ENCODE measurements at places on chromosomes 1 and 21.
A peak's percentile ranks its signal among the peaks of the same experiment; 100 is the strongest.

DNA sequence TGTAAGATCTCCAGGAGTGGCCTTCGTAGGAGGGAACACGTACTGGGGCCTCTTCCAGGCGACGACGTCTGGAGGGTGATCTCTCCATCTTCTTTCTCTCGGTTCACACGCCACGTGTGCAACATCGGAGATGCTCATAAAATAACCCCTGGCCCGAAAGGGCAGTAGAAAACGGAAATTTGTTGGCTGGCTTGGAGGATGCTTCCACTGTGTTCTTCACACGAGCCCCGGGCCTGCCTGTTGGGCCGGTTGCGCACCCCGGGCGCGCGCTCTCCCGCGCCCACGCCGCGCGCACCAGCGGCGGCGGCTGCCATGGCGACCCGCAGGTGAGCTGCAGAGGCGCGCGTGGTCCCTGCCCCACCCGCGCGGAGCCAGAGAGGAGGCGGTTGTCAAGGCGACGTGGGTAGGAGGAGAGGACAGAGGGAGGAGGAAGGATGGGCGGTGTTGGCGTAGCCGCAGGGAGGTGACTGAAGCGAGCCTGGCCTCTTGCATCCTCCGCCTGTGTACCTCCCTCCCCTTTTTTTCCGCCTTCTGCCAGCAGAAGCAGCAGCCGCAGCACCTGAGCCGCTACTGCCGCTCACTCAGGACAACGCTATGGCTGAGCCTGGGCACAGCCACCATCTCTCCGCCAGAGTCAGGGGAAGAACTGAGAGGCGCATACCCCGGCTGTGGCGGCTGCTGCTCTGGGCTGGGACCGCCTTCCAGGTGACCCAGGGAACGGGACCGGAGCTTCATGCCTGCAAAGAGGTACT, at the start of gene ELAPOR1:
Gene ELAPOR1 (plus strand): TSS at position 526 of the 752 bp plus-strand sequence. CDS start 69 bp downstream, at position 595.
- peak; percentile 77 for DNase-seq

GRCh38 chr1:172602706-172603105, 56.2 kb upstream of the FASLG start:
- no peak for DNase-seq

DNA sequence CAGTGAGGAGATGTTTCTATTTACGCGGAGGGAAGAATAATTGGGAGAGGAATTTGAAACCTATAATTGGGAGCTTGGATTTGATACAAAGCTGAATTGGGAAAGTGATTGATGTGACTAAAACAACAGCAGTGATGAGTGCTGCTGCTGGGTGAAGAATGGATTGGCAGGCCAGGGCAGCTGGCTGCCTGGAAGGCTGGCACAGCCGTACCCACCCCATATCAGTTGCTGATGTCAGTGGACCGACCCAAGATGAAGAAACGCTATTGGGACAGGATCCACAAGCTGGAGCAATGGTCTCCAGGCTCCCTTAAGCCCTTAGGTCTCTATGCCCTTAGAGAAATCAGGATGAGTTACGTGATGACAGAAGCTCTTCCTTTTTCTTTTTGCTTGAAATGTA, 47.4 kb downstream of the GRIK1 start:
- no peak for DNase-seq

DNA sequence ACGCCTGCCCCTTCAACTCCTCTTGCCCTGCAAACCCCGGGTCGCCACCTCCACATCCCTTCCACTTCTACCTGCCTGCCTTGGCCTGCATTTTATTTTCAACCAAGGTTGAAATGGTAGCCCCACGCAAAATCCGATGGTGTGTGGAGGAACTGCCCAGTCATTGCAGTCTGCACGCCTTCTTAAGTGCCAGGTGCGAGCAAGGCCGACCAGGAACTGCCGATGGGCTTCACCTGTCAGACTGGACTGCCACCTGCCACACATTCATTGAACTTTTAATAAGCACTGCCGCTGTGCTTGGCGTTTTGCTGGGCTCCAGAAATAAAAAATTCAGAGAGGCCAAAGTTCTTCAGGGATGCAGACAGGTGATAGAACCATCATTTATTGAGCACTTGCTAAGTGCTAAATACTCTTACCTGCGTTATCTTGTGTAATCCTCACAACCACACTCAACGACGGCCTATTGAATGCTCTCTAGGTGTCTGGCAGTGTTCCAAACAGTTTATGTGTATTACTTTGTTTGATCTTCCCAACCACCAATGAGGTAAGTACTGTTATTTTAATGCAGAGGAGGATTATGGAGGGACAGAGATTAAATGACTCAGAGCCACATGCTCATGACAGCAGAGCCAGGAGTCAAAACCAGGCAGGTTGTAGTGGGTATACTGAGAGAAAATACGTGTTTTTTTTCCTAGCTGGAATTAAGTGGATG, 36.2 kb downstream of the CACHD1 start:
- DNase-seq = no peak

GRCh38 chr21:27451116-27451515, 484.2 kb upstream of the ADAMTS5 start:
- DNase-seq = no peak

- no peak for DNase-seq
Measured at GRCh38 chr1:245156736-245157505, 2.1 kb downstream of the KIF26B start.

DNA sequence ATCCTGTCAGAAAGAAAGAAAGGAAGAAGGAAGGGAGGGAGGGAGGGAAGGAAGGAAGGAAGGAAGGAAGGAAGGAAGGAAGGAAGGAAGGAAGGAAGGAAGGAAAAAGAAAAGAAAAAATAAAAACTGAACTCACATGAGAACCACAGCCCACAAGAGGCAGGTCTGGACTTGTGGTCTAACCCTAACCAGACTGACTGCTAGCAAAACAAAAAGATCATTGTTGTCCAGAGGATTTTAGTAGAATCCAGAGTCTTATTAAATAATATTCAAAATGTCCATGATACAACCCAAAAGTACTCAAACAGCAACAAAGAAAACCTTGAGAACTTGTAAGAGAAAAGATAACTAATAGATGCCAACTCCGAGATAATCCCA, 4.7 kb upstream of the ITGB2 start:
- DNase-seq = no peak

DNA sequence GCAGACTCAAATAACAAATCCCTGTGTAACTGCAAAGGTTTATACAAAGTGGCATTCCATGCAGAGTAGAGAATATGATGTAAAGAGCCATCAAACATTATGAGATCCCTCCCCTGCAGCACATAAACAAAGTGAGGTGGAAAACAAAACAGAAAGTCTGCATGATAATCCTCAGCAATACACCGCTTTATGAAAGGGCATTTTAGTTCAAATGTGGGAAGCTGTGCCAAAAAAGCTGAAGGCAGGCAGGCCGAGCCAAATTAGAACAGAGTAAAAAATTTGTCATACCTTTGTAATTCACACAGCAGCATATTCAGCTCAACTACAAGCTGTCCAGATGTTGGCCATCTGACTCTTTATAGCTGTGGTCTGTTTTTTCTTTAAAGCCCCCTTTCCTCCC, 113.5 kb downstream of the LHX9 start:
- no peak for DNase-seq

DNA sequence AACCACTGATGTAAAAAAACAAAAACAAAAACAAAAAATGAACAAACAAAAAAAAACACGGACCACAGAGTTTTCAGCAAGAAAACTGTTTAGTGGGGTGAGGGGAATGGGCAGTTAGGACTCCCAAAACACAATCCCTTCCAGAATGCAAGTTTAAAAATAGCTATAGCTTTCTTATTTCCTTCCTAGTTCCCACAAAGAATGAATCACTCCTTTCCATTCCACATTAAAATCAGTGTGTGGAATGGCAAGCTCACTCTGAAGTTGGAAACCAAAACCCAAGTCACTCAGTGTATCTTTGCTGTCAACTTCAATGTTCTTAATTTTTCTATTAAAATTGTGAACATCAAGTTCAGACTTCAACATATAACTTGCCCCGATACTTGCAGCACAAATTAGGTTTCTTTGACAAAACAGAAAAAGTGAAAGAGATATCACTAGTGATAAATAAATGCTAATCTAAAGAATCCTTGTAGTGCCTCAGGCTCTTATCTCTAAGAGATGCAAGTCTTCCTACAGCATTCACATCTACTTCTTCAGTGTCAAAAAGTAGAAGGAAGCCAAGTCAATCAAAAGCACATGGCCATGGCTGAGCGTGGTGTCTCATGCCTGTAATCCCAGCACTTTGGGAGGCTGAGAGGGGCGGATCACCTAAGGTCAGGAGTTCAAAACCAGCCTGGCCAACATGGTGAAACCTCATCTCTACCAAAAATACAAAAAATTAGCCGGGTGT, 45.5 kb downstream of the TOR3A start:
- no peak for DNase-seq

GRCh38 chr1:20507248-20507563, 745 bp downstream of the MUL1 start:
- DNase-seq = no peak

DNA sequence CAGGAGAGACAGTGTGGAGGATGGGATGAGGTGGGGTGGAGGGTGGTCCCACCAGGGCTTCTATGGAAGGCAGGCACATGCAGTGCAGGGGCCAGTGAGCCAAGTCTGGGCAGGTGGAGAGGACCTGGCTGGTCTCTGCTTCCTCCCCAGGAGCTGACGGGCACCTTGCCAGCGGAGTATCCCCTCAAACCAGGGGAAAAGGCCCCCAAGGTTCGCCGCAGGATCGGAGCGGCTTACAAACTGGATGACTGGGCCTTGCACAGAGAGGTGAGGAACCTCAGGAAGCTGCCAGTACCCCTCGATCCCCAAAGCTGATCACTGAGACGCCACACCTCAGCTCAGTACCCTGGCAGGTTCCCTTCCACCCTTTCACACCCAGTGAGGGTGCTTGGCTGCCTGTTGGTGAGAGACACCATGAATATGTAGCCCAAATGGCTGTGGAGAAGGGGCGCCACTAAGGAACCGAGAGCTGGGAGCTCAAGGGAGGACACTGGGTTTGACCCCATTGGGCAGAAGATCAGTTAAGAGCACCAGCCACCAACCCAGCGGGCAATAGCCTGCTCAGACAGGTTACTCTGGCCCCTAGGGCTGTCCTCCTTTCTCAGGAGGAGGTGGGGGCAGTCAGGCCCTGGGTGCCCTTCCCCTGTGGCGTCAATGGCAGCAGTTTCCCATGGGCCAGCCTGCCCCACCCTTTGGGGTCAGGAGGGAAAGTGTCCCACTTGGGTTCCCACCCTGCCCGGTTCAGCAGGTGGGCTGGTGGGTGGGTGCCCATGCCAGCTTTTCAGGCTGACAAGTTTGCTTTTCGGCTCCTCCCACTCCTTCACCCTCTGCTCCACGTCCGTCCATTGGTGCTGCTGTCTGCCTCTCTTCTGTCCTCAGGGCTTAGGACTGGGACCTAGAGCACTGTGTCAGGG, 5.5 kb downstream of the INAVA start:
- no peak for DNase-seq

GRCh38 chr1:78377356-78377928, 113.3 kb upstream of the PTGFR start:
- no peak for DNase-seq

GRCh38 chr1:91283421-91283726, 121.3 kb downstream of the HFM1 start:
- DNase-seq = no peak

- no peak for DNase-seq
Measured at GRCh38 chr1:67677930-67678329, 7.1 kb upstream of the GADD45A start.

DNA sequence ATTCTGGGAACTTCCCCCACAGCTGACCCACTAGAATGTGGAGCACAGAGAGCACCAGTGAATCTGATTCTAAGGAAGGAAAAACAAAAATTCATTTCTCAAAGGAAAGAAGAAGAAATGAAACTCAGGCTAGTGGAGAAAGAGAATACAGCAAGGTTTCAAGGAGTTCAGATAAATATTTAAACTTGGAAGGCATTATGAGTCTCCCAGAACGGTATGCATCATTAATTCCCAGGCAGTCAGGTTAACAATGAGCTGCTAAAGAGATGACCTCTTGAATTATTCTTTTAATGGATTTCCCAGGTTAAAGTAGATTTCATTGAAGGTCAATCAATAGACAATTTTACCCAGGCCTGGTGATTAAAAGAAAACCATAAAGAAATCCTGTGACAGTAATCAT, 103.6 kb upstream of the KAZN start:
- DNase-seq = no peak

GRCh38 chr1:89843273-89844130, 22.7 kb downstream of the LRRC8D start:
- peak; percentile 59 for DNase-seq

GRCh38 chr1:31765041-31765467, 914 bp upstream of the ADGRB2 start:
- no peak for DNase-seq

GRCh38 chr1:203054184-203054583, 27.9 kb downstream of the PPFIA4 start:
- DNase-seq = no peak

DNA sequence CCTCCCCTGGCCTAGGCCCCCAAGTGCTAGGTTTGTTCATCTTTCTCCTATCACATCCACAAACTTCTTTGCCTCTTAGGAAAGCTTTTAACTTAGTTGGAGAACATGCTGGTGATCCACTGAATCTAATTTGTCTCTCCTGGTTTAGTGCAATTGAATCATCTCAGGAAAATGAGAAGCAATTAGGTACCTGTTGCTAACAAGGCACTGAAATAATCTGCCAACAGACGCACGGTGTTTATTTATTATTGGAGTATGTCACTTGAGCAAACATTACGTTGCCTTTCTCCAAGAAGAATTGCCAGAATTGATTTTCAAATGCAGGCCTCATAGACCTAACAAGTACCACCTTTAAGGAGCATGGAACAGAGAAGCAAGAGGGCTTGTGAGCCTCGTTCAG, 309.4 kb downstream of the NFIA start:
- DNase-seq = no peak

DNA sequence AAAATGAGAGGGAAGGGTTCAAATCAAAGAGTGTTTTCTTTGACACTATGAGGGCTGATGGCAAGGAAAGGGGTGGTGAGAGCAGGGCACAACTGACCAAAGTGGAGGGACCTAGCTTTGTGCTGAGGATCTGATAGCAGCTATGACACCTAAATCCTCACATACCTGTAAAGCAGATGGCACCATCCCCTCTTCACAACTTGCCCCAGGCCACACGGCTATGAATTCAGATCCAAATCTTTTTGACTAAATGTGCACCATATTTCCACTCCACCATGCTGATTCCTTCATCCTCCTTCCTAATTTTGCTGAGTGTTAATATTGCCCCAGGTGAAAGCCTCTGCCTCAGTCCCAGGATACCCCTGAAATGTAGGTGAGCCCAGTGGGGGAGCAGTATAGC, 385.7 kb downstream of the PLPP3 start:
- DNase-seq = no peak

DNA sequence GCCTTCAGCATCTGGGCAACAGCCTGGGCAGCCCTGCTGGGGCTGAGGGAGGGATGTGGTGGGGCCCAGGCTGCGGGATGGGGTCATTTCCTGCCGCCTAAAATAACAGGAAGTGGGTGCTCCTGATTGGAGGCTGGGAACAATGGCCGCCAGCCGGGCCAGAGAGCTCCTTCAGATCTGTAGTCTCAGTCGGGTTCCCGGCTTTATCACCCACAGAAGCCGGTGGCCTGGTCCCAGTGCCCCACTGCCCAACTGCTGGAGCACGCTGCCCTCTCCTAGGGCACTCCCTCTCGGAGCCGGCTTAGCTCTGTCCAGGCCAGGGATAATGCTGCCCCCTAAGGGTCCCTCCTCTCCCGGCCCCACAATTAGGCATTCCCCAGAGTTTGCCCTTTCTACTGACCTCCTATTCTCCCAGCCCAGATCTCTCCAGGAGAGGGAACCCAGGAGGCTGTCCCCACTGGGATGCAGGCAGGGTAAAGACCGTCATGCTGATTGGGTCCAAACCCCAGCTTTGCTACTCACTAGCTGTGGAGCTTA, 5.1 kb downstream of the MAP7D1 start:
- no peak for DNase-seq

GRCh38 chr1:7084232-7084894, 299.1 kb downstream of the CAMTA1 start:
- DNase-seq = no peak

- no peak for DNase-seq
Measured at GRCh38 chr1:98322966-98323365, 338.6 kb upstream of the SNX7 start.
